ENCODE measurements at places on chromosomes 6 and 20. TPM values are rescaled to one million over a fixed set of nuclear protein-coding genes. Genes with fewer than 3 reads are reported as not detected.

Gene HFE
- total RNA-seq, result 13.5 TPM

Gene TOMM34
- total RNA-seq, result 9.1 TPM

Gene DEFB132
- 1.5 TPM for total RNA-seq

Gene TMC2
- 0.22 TPM for total RNA-seq

Gene CBLN4
- 0.32 TPM for total RNA-seq

Gene TEAD3
- 25.3 TPM for total RNA-seq

Gene CLVS2
- total RNA-seq, result not detected

Gene MLIP
- total RNA-seq, result 0.29 TPM

Gene TNXB
- 187 TPM for total RNA-seq

Gene ZNF165
- total RNA-seq, result 0.19 TPM

Gene TAGAP
- 5.7 TPM for total RNA-seq

Gene SOX18
- 70.5 TPM for total RNA-seq

Gene PCMT1
- total RNA-seq, result 78.7 TPM

Gene KCNK15
- 3.1 TPM for total RNA-seq

Gene ANKRD66
- not detected for total RNA-seq

Gene BPIFB4
- not detected for total RNA-seq

Gene PRDM13
- total RNA-seq, result not detected

Gene TRIM15
- not detected for total RNA-seq

Gene PNRC1
- 265 TPM for total RNA-seq

Gene CCDC170
- 2.4 TPM for total RNA-seq

Gene PKIG
- 50.1 TPM for total RNA-seq

Gene CLPSL1
- not detected for total RNA-seq

Gene RIN2
- 74.1 TPM for total RNA-seq

Gene CCN6
- not detected for total RNA-seq

Gene OLIG3
- total RNA-seq, result not detected

Gene STMND1
- total RNA-seq, result not detected

Gene MUC22
- not detected for total RNA-seq

Gene PDYN
- total RNA-seq, result not detected

Gene CFAP61
- 0.61 TPM for total RNA-seq

Gene RNF182
- total RNA-seq, result 1.7 TPM

Gene PRICKLE4
- 2.0 TPM for total RNA-seq

Gene FBXL4
- total RNA-seq, result 17.0 TPM

Gene PRDM1
- total RNA-seq, result 10.6 TPM

Gene FAM83D
- 0.71 TPM for total RNA-seq

Gene TSPO2
- total RNA-seq, result not detected

Gene PRL
- total RNA-seq, result 0.58 TPM

Gene RAB44
- total RNA-seq, result 0.35 TPM

Gene FLOT1
- 190 TPM for total RNA-seq

Gene BANF2
- total RNA-seq, result not detected

Gene SLC25A27
- total RNA-seq, result 12.9 TPM

Gene PSORS1C2
- not detected for total RNA-seq

Gene CLPSL2
- total RNA-seq, result not detected

Gene MRPS26
- 36.5 TPM for total RNA-seq

Gene SLC17A1
- not detected for total RNA-seq

Gene HNF4A
- total RNA-seq, result 0.51 TPM

Gene SLC22A16
- 1.4 TPM for total RNA-seq

Gene PTCRA
- not detected for total RNA-seq

Gene TRIM10
- total RNA-seq, result not detected

Gene TGM2
- 131 TPM for total RNA-seq

Gene CAGE1
- total RNA-seq, result not detected
